NCI-H345 (cell line): ENCODE measurements at places on chromosomes 1 and 21.

DNA sequence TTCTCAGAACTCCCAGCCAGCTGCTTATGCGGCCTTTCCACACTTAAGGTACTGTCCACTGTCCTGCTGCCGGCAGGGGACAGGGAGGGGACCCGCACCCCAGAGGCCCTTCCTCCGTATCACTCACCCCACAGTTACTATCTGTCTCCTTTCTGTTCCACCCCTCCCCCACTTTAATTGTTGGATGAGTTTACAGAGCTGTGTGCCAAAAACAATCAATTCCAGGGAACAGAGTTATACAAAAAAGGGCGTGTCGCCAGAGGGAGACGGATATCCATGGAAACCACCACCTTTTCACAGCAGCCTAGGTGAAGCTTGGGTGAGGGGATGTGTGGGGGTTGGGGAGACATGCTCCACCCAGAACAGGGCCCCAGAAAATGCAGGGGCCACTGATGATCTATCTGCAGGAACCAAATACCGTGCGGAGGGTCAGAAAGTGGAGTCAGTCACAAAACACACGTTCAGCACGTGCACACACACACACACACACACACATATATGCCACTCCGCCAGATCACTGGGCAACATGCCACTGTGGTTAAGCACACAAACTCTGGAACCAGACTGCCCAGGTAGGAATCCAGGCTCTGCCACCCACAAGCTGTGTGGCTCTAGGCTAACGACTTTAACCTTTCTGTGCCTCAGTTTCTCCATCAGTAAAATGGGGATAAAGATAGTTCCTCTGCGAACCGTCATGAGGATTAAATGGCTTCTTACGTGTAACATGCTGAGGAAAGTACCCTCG, 30.5 kb downstream of the CASZ1 start:
- DNase-seq: peak; percentile 41

DNA sequence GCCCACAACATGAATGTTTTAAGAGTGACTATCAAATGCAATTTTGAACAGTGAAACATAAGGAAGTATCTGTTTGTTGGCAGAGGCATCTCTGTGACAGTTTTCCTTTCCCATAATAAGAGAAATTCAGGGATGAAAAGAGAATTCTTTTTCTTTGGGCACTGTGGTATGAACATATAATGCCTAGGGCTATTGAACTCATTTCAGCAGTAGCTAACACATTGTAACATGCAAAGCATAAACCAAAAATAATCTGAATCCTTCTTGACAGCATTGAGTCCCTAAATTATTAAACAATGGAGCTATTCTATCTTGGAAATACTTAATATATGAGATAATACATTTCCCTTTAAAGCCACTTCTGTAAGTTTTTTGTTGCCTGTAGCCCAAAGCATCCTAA, 633.0 kb upstream of the B3GALT2 start:
- no peak for DNase-seq

DNA sequence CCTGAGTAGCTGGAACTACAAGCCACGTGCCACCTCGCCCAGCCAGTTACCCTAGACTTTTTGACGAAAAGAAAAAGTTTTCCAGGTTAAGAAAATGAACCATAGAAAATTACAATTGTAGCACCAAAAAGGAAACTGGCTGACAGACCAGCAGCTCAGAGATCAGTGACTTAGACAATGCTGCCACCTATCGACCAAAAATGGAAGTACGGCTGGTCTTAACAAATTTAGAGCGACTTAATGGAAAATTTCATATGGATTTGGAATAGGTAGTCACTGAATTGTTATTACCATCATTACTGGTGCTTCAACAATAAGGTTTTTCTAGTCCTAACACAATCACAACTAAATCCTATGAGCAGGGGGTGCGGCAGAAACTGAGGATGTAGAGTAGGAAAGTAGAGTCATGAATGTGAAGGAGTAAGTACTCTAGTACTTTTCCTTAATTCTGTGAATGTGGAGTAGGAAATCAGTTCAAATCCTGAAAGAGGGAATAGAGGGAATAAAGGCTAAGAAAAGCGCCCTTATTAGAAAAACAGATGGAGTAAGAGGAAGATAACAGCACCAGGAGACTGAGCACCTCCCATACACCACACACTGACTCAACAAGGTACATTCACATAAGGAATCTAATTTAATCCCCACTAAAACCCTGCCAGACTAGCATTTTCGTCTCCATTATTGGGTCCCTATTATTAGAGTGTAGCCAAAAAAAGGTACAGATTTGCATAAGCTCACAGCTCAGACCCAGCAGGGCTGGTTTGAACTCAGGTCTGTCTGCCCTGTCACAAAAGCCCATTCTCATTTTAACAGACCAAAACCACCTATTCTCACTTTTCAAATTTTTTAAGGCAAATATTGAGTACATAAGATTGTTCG, 37.9 kb upstream of the MGST3 start:
- peak; percentile 72 for DNase-seq

- no peak for DNase-seq
Observed at GRCh38 chr1:156894711-156895454, 1.4 kb downstream of the PEAR1 start.

DNA sequence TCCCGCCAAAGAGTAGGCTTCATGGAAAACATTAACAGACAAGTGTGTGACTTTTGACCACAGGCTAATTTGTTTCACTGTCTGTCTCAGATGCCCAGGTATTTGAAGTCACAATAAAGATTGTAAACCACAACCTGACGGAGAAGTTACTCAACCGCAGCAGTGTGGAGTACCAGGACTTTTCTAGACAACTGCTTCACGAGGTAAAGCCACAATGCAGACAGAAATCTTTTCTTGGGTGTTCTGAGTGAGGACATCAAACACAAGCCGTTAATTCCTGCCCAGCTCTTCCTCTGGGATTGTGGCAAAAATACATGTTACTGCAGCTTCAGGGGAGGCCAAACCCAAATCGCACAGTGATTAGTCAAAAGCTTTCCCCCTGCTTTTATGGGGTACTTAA, 31.0 kb downstream of the UMODL1 start:
- no peak for DNase-seq

GRCh38 chr1:223556414-223557129, 108.9 kb downstream of the CAPN8 start:
- peak; percentile 25 for DNase-seq

GRCh38 chr1:31234123-31234708, 5.5 kb downstream of the NKAIN1 start:
- no peak for DNase-seq

GRCh38 chr1:193581341-193581740, 394.9 kb upstream of the B3GALT2 start:
- DNase-seq: no peak

DNA sequence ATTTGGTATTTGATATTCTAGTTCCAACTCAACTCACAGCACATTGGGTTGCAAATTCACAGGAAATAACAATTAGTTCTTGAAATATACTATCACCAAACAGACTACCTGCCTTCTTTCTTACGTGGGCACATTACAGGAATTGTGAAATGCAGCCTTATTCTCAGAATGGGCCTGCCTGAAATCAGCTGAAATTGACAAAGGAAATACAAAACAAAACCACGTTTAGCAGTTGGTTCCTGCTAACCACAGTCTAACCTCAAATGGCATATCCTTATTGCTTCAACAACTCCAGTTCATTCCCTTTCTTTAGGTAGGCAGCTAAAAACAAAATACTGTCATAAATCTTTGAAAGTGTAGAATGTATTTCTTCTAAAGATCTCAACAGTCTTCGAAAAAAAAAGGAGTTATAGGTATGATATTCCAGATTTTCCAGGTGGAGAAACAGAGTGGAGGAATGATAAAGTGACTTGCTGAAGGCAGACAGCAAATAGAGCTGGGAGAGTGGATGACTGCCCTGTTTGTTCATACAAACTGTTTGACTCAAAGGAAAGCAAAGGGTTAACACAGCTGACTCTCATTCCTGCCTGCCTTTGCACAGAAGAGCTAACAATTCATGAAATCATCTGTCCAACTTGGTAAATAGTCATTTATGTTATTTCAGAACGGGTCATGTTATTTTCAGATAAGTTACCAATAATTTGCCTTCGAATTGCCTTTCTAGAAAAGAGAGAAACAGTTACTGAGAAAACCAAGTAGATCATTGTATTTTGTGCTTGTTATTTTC, 1.6 kb upstream of the GREM2 start:
- no peak for DNase-seq

GRCh38 chr1:79660129-79660528, 653.6 kb upstream of the ADGRL4 start:
- DNase-seq: no peak

GRCh38 chr1:45403298-45403697, 63.1 kb upstream of the MUTYH start:
- no peak for DNase-seq

DNA sequence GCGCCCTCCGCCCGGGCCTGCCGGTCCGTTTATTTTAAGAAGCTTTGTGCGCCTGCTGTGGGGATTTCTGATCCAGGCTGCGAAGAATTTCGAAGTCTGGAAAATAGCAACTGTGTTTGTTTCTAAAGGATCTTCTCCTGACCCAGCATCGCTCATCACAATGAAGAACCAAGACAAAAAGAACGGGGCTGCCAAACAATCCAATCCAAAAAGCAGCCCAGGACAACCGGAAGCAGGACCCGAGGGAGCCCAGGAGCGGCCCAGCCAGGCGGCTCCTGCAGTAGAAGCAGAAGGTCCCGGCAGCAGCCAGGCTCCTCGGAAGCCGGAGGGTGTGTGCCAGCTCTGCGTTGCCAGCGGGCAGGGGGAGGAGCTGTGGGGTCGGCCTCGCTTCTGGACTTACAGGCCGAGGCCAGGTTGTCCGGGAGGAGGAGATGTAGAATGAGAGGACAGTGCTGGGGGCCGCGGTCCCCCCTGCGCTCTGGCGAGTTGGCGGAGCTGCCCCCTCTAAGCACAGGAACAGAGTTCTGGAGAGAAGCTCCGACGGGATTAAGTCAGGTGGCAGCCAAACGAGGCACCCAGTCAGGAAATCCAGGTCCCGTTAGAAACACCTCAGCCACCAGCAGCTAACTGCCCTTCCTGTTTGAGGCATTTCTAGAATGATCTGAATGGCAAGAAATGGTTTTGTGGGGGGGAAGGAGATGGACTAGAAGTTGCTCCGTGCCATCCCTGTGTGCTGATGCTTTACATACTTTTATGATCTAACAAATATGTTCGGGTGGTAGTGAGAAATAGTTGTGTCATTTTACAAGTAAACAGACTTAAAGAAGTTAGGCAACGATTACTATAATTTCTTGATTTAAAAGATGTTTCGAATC, 948 bp downstream of the TXLNA start:
- peak; percentile 10 for DNase-seq

GRCh38 chr1:97243973-97244560, 522.5 kb downstream of the PTBP2 start:
- DNase-seq: no peak

DNA sequence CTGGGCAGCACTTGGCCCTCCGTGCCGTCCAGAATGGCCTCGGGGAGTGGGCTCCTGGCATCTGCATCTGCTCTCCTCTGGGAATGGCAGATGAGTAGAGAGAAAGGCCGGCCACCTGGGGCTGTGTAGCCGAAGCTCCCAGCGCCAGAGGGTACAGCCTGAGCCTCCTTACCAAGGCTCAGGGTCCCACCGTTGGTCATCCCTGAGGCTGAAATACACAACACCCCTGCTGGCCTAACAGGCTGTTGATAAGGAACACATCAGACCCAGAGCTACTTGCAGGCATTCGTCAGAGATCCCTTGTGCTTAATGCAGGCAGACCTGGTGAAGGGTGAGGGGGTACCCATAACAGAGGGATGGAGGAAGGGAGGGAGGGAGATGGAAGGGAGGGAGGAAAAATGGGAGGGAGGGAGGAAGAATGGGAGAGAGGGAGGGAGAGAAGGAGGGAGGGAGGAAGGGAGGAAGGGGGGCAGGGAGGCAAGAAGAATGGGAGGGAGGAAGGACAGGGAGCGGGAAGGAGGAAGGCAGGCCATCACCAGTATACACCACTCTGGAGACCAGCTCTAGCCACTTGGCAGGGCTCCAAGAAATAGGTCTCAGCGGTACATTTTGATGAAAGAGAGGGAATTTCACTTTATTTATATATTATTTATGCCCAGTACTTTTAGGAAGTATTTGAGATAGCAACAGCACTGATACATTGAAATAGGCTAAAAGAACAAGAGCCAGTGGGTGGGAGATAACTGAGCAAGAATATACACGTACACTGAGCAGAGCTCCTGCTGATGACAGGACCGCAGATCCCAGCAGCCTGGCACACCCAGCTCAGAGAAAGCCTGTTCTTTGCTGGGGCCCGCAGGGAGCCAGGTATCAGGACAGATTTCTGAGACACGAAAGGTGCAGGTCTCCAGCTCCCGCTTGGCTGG, 315.0 kb upstream of the VAMP3 start:
- peak; percentile 51 for DNase-seq

DNA sequence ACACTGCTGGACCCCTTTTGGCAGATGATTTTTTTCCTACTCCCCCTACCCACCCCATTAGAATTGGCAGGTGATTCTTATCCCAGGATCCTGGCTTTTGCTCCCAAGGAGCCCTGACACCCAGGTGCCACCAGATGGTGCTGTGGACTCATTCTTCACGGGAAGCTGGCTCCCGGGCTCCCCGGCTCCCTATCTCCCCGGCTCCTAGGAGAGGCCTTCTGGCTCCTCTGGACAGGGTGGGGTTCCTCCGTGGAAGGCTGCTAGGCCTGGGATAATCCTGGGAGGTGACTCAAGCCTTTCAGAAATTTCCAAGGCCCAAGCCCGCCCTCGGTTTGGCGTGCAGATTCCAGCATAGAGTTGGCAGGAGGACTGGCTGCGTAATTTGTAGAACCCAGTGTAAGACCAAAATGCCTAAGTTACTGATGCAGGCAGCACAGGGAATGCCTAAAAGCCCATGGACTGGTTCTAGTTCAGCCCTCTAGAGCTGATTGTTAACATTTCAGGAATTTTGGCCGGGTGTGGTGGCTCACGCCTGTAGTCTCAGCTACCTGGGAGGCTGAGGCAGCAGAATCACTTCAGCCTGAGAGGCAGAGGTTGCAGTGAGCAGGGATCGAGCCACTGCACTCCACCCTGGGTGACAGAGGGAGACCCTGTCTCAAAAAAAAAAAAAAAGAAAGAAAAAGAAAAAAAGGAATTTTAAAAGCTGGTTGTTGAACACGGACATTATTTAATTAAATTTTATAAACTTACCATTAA, 6.8 kb upstream of the BSDC1 start:
- DNase-seq: peak; percentile 80

- no peak for DNase-seq
Observed at GRCh38 chr1:226741009-226741408, 1.9 kb upstream of the ITPKB start.

DNA sequence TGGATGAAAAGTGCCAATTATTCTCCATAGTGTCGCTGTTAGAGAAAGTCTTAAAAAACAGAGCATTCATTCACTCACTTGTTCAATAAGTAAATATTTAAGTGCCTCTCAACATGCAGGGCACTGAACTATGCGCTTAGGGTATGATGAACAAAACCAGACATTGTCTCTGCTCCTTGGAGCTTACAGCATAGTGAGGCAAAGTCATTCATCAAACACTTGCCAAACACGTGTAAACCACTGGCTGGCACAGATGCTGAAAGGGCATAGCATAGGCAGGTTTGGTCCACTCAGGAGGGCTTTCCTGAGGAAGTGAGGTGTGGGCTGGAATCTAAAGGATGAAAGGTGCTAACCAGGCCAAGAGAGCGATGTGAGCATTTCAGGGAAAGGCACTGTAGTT, 27.6 kb upstream of the RD3 start:
- no peak for DNase-seq
